ENCODE measurements at places on chromosomes 12 and 14. TPM values are rescaled to one million over a fixed set of nuclear protein-coding genes. Genes with fewer than 3 reads are reported as not detected.

RERG gene
- 3.7 TPM for polyA plus RNA-seq

DYNLL1 gene
- polyA plus RNA-seq = 164 TPM

BRI3BP gene
- polyA plus RNA-seq = 1.1 TPM

OR9K2 gene
- not detected for polyA plus RNA-seq

B4GALNT1 gene
- polyA plus RNA-seq = 5.1 TPM

MYF6 gene
- polyA plus RNA-seq = not detected

MANSC4 gene
- polyA plus RNA-seq = not detected

VTI1B gene
- polyA plus RNA-seq = 99.2 TPM

SMCO2 gene
- polyA plus RNA-seq = not detected

HOXC11 gene
- not detected for polyA plus RNA-seq

DLK1 gene
- polyA plus RNA-seq = 6.4 TPM

TOMM20L gene
- not detected for polyA plus RNA-seq

SAMD15 gene
- polyA plus RNA-seq = 0.36 TPM

LTB4R2 gene
- polyA plus RNA-seq = 0.53 TPM

FGD6 gene
- 2.9 TPM for polyA plus RNA-seq

CCDC175 gene
- not detected for polyA plus RNA-seq

SLC17A8 gene
- polyA plus RNA-seq = not detected

KITLG gene
- polyA plus RNA-seq = 4.2 TPM

CCDC197 gene
- not detected for polyA plus RNA-seq

KRT4 gene
- 0.51 TPM for polyA plus RNA-seq

ANO4 gene
- not detected for polyA plus RNA-seq

WNT1 gene
- polyA plus RNA-seq = not detected

OVCH1 gene
- 0.18 TPM for polyA plus RNA-seq

C2CD5 gene
- polyA plus RNA-seq = 11.0 TPM

RASSF8 gene
- polyA plus RNA-seq = 13.2 TPM

IFI27 gene
- 469 TPM for polyA plus RNA-seq

ACRBP gene
- 0.60 TPM for polyA plus RNA-seq

LYZ gene
- 4.6 TPM for polyA plus RNA-seq

ERC1 gene
- polyA plus RNA-seq = 13.5 TPM

KCNH5 gene
- not detected for polyA plus RNA-seq

NYNRIN gene
- 6.7 TPM for polyA plus RNA-seq

NXPH4 gene
- 2.3 TPM for polyA plus RNA-seq

CABP1 gene
- polyA plus RNA-seq = 9.9 TPM

ANG gene
- polyA plus RNA-seq = 4.3 TPM

GYS2 gene
- polyA plus RNA-seq = 0.04 TPM

THTPA gene
- 9.1 TPM for polyA plus RNA-seq

ASCL1 gene
- polyA plus RNA-seq = not detected

C12orf56 gene
- polyA plus RNA-seq = not detected

FSCB gene
- not detected for polyA plus RNA-seq

GPR84 gene
- 0.37 TPM for polyA plus RNA-seq

RNFT2 gene
- polyA plus RNA-seq = 0.68 TPM

ATF1 gene
- polyA plus RNA-seq = 3.5 TPM

GDF3 gene
- not detected for polyA plus RNA-seq

MGAT2 gene
- polyA plus RNA-seq = 28.1 TPM

MAGOHB gene
- 14.5 TPM for polyA plus RNA-seq

TNFRSF1A gene
- polyA plus RNA-seq = 91.8 TPM

EID3 gene
- 0.55 TPM for polyA plus RNA-seq

ARHGAP9 gene
- polyA plus RNA-seq = 1.7 TPM

LAG3 gene
- 0.03 TPM for polyA plus RNA-seq

APOLD1 gene
- 7.1 TPM for polyA plus RNA-seq

PRH2 gene
- polyA plus RNA-seq = not detected

CLEC2B gene
- 5.2 TPM for polyA plus RNA-seq

All from heart left ventricle (tissue), 16 donors.